AG04450 (cell line): ENCODE measurements at places on chromosomes 3 and 15.

DNA sequence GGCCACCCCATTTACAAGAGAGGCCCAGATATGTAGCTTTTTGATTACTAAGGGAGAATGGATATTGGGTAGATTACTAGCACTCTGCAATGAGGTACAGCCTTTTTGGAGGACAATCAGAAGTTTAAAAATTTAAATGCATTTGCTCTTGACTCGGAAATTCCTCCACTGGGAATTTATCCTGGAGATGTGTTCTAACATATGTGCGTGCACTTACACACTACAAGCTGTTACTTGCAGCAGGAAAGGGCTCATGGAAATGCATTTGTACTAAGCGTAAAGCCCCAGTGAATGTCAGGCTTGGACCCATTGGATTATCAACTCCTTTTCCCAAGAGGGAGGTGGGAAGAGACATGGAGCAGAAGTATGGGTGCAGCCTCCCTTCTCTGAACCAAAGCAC, 7.8 kb upstream of the POMGNT2 start:
- no peak for DNase-seq

DNA sequence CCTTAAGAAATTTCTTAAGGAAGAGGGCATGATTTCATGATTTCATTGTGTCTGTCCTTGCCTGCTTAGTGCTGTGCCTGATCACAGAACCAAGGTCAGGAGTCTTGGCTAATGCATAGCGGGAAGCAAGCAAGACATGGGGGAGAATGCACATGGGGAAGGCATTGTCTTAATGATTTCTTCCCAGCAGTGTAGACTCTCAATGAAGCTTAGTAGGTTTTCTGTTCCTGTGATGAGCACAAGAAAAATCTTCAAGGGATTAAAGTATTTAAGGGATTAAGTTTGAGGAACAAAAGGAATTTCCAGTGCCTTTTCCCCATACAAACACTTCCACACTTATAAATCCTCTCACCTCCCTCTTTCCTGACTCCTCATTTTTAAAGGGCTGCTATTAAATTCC, 46.9 kb upstream of the SEMA6D start:
- DNase-seq = no peak

DNA sequence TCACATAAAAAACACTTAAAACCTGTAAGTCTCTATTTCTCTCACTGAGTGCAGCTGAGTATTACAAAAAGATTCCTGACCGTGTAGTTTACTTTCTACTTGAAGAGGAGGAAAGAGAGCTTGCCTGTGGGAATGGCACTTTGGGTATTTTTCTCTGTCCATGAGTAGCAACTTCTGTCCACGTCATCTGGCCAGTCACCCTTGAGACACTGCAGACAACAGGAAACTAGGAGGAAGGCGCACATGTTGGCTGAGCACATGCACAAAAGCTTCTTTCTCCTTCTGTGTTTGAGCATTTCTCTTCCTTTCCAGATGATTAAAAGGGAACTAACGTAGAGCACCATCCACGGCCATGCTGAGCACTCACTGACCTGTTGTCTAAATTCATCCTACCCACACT, 19.7 kb downstream of the STARD5 start:
- DNase-seq = no peak

DNA sequence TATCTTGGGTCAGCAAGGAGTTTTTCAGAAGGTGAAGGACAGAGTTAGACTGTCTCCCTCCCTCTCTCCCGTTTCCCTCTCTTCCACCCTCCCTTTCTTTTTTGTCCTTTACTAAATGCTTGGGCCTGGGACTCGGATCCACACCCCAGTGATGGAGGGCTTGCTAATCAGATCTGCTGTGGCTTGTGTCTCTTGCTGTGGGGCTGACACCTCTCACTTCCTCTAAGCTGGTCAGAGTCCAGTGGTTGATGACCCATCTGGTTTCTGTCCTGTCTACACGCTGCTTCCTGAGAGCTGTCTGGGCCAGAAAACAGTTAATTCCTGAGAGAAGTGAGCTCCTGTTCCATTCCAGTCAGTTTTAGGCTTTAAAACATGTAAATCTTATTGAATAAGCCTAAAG, 849 bp downstream of the TRAK1 start:
- DNase-seq = no peak

GRCh38 chr3:47228088-47228487, 54.5 kb downstream of the KIF9 start:
- no peak for DNase-seq

DNA sequence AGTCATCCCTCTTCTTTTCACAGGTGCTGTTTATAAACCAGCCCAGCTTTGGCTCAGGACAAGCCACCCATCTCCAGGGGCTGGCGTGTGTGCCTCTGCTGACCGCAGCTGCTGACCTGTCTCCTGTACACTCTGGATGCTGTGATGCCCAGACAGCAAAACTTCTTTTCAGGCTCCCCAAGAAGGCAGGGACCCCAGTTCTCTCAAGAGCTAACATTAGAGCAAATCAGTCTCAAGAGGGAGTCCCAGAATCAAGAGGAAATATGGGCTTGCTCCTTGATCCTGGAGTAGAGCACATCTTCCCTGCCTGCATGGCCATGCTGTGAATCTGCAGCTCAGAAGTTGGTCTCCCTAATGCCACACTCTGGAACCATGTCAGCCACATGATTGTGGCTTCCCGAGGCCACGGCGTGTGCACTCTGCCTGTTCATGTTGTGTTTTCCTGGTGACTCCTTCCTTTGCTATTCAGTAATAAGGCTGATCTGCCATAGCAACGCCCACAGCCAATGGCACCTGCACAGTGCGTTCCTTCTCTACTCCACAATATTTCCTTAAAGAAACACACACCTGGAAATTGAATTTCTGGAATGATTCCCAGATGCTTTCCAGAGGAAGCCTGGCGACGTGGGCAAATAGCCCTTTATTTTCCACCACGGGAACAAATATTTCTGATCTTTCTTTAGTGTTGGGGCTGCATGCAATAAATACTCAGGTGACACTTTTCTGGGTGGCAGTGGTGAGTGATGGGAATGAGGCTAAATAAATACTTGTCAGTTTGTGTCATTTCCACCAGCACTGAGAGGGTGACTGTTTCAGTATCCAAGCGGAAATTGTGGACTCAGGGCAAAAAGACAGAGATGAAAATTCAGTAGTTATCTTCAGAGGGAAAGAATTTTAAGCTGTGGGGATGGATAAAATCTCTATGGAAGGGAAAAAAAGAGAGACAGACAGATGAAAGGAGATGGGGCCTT, 21.9 kb upstream of the THSD4 start:
- DNase-seq = no peak

DNA sequence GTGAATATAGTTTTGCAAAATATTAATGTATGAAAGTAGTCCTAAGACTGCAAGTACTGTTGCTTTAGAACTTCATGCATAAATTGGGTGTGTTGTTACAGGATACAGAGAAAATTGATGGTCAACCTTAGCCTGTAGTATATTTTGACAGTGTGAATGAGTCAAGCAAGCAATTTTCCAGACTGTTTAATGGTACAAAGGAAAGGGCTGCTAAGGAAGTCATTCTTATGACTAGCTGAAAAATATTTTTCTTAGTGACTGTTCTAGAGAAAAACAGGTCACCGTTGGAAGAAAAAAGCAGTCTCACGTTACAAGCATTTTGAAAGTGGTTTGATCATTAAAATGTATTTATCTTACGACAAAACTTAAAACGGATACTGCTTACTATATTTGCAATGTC, 49.2 kb downstream of the MBNL1 start:
- DNase-seq = no peak

GRCh38 chr15:79608066-79608864, 176.1 kb downstream of the MINAR1 start:
- no peak for DNase-seq

GRCh38 chr3:141557961-141558706, 71.3 kb downstream of the RASA2 start:
- no peak for DNase-seq

DNA sequence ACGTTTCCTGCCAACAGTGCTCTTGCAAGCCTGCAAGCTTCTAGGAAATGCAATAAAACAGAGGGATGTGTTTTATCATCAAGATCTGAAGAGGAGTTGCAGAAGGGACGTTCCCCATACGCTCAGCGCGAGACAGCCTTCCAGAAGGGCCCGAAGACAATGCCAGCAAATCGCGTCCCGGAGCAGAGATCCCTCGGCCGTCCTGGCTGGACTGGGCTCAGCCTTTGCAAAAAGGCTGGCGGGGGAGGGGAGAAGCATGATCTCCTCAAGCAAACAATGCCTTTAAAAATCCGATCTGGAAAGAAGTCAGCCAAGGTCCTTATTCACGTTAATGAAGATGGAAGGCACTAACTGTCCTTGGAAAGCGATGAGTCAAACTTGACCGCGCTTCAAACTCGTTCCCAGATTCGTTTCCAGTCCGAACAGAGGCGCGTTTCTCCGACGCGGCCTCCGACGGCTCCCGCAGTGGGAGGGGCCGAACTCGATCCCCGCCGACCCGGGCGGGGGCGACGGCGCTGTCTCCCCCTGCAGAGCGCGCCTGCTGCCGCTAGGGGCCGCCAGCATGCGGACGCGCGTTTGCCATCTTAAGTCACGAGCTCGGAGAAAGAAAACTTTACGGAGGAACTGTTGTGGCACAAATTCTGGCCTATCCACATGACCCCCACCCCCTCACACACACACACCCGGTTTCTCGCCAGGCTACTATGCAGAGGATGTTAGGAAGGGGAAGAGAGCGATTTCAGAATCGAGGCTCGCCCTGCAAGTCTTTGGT, 5.5 kb downstream of the BCL6 start:
- peak; percentile 85 for DNase-seq

DNA sequence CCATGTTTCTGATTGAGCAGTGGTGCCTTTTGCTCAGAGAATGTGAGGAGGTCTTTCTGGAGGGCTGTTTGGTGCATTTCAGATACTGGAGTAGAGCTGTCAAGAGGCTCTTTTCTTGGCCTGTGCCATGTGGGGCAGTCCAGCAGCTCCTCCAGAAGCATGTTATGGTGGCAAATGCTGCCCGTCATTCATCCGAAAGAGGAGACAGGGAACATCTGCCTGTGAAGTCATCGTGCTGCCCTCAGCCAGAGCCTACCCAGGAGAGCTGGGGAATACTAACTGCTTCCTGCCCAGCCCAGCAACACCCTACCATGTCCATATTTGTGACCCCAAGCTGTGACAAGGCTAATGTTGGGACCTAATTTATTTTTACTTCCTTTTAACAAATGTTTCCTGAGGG, 82.2 kb upstream of the SLC6A6 start:
- DNase-seq = no peak

DNA sequence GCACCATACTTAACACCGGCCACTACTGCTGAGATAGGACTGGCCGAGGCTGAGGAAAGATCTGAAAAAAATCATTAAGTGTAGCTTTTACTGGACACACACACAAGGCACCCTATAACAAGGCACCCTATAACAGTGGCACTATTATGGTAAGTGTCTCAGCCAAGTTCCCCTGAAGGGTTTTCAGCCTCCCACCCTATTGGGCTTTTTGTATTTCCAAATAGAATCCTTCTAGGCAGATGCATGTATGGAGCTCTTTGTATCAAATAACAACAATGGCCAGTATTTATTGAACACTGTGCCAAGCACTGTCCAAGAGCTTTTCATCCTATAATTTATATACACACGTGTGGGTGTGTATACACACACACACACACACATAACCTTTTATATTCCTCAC, 6.7 kb upstream of the DNAJA4 start:
- DNase-seq = no peak

- no peak for DNase-seq
Observed at GRCh38 chr3:66386925-66387650, 113.7 kb downstream of the LRIG1 start.

DNA sequence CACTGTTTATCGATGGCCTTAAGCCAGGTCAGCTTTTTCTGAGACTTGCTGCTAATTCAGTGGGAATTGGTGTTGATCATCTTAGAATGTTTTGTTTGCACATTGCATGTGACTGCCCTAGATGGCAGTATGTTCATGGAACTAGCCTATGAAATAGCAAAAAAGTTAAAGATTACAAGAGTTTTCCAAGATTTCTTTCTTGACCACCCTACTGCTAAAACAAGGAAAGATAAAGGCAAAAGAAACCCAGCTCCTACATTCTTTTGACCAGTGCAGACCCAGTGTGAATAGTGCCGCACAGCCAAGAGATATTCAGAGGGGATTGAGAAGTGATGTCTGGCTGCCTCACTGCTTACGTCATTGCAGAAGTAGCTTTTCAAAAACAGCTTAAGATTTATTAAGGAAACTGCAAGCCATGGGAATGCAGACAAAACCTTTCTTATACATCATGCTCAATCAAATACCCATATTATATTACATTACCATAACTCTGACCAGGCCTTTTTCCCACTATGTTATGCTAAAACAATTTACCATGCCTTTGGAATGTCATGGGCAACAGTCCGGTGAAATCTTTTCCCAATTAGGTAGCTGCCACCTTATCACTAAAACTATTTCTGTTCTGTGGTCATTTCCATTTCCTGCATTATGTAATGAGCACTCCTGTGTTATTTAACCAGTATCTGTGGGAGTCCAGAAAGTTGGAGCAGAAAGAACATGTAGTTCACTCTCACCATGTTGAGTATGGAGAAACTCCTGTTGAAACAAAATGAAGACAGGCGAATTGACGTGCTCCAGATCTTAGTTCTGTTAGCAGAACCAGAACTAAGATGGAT, 6.0 kb downstream of the PHLDB2 start:
- DNase-seq = peak; percentile 66
